ENCODE measurements at places on chromosomes 12 and 14. TPM values are rescaled to one million over a fixed set of nuclear protein-coding genes. Genes with fewer than 3 reads are reported as not detected.

- no peak for DNase-seq
Measured at GRCh38 chr14:56027916-56028712, 90.1 kb upstream of the PELI2 start.

RNASE7 gene
- not detected for total RNA-seq

GRCh38 chr14:63273717-63274655, 44.7 kb downstream of the GPHB5 start:
- no peak for DNase-seq

DNA sequence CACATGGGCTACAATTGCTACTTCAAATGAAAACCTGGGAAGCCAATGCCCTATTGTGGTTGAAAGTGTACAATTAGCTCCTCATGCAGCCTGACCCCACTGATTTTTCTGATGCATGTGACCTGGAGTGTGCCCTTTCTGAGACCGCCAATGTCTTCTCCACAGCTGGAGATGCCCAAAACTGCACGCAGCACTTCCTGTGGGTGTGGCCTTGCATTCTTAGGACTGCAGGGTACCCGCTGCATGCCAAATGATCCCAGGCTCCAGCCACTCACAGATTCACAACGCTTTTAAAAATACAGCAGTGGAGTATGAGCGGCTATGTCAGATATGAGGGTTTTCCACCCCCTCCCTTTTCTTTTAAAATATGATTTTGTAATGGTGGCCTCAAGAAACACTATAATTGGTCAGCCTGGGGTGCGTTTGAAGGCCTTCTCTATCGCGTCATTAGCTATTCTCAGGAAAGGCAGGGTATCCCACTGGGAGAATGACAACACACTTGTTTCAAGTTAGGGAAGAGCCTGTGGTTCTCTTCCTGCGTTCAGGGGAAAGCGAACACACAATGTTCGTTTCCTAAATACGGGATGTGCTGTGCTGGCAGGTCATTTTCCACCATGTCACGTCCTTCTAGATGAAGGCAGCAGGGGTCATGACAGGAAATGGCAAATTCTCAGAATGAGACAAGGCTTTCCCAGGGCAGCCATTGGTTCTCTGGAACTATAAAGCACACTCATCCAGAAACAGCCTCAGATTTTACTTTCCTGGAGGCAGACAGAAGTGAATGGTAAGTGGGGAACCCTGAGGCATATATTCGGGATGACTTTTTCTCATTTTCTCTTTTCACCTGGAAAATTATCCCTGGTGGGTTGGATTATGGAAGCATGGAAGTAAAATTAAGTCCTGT, at the start of gene APOLD1:
TSS of gene APOLD1 (plus strand) at position 749 of the 904 bp plus-strand sequence. CDS start at position 782, 33 bp downstream.
- DNase-seq, result no peak

NR1H4 gene
- 0.15 TPM for total RNA-seq

TRIM9 gene
- total RNA-seq, result 0.19 TPM

RNASE3 gene
- not detected for total RNA-seq

- DNase-seq, result no peak
Measured at GRCh38 chr12:3204143-3204542, 127.0 kb downstream of the TSPAN9 start.

FLVCR2 gene
- total RNA-seq, result 2.1 TPM

GLT8D2 gene
- total RNA-seq, result 3.8 TPM

DNA sequence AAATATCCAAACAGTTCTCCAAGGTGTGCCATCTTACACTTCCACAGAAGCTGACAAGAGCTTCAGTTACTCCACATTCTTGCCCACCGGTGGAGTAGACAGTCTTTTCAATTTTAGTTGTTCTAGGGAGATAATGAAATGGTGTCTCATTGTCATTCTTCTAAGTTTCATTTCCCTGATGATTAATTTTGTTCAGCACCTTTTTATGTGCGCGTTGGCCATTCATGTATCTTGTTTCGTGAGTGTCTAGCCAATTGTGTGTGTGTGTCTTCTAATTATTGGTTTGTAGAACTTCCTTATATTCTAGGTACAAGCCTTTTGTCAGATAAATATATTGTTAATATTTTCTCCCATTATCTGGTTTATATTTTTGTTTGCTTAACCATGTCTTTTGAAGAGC, 63.1 kb downstream of the GLT1D1 start:
- DNase-seq, result no peak
